NCI-H774 (cell line): ENCODE measurements at places on chromosomes 11 and 22.

GRCh38 chr22:17072877-17073276, 11.9 kb upstream of the IL17RA start:
- DNase-seq, result no peak

- no peak for DNase-seq
Observed at GRCh38 chr22:17777005-17777716, 2.9 kb upstream of the BID start.

- DNase-seq, result no peak
Observed at GRCh38 chr22:31039393-31039792, 41.7 kb upstream of the SMTN start.

GRCh38 chr11:34600339-34601084, 20.4 kb upstream of the EHF start:
- no peak for DNase-seq

GRCh38 chr11:62928011-62928410, 6.8 kb upstream of the CHRM1 start:
- no peak for DNase-seq
